Testis (tissue), 5 donors: ENCODE measurements at places on chromosomes 7 and 10.

DNA sequence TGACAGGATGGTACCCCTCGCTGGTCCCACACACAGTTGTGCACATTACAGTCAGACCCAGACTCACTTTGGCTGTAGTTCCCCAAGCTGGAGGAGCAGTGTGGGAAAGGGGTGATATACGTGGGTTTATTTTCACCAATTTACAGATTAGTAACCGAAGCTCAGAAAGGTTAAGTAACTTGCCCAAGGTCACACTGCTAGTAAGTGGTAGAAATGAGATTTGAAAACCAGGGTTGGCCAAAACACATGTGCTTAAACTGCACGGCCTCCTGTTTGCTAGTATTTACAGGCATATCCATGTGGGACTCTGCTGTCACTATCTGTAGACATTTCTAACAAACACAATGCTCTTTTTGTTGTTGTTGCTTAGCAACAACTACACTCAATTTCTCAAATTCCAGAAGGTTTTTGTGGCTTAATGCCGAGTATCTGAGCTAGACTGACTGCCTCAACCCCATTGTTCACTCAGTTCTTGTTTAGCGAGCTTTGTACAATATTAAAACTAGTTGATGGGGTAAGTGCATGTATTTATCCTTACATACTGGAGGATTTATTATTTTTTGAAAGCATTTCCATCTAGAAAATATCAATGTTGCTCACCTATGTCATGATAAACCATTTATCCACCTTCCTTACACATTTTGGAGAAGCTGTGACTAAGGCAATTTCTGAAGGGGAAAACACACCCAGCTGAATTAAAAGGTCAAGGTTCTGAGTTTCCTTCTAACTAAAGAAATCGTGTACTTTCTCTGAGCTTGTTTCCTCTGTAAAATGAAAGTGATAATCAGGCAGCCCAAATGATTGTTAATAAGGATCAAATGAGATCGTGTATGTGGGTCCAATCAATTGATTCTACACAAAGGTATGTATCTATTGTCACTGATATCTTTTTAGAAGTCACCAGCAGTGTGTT is 5.3 kb upstream of the TMEM139 start:
- no peak for DNase-seq

- DNase-seq, result no peak
Observed at GRCh38 chr10:14453593-14453992, 122.9 kb upstream of the FRMD4A start.

DNA sequence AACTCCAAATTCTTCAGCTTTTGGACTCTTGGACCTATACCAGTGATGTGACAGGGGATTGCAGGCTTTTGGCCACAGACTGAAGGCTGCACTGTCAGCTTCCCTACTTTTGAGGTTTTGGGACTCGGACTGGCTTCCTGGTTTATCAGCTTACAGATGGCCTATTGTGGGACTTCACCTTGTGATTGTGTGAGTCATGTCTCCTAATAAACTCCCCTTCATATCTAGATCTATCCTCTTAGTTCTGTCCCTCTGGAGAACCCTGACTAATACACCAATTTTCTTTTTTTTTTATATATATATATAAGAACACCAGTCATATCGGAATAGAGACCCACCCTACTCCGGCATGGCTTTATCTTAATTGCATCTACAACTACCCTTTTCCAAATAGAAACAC is 166.8 kb downstream of the ETV1 start:
- DNase-seq, result no peak

DNA sequence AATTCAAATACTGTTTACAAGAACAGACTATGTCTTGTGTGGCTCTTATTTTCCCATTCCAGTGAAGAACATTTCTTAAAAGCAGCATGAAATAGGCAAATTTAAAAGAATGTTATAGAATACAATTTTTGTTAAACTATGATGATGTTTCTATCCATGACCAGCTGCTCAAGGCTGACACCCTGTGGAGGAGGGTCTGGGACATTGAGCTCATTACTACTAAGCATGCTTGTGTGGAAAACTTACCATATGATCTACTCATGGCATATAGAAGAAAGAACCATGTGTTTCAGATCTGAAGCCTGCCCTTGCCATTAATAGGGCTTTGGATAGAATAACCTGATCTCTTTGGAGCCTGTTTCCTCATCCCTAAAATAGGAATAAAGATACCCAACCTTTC is 125.0 kb downstream of the FOXP2 start:
- DNase-seq, result peak; percentile 29

DNA sequence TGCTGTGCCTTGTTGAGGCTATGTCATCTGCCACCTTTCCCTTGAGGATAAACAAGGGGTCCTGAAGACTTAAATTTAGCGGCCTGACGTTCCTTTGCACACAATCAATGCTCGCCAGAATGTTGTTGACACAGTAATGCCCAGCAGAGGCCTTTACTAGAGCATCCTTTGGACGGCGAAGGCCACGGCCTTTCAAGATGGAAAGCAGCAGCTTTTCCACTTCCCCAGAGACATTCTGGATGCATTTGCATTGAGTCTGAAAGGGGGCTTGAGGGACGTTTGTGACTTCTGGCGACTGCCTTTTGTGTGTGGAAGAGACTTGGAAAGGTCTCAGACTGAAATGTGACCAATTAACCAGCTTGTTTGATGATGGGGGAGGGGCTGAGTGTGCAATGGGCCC is 52.5 kb downstream of the VWA2 start:
- no peak for DNase-seq

DNA sequence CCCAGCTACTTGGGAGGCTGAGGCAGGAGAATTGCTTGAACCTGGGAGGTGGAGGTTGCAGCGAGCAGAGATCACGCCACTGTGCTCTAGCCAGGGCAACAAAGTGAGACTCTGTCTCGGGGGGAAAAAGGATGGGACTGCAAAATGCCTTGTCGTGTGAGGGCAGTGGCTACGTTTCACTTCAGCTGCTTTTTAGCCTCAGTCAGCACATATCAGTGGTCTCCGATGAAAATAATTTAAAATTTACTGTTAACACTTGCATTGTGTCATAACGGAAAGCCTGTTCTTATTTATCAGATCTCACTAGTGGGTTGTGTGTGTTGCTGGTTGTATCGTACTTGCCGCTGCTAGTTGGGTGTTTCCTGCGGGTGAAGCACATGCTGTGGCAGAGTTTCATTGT is 61.9 kb downstream of the RBM33 start:
- DNase-seq, result no peak

GRCh38 chr10:97873569-97873968 is 23.9 kb downstream of the GOLGA7B start:
- no peak for DNase-seq

GRCh38 chr7:157139810-157140510 is 1.2 kb downstream of the UBE3C start:
- DNase-seq, result no peak

- no peak for DNase-seq
Observed at GRCh38 chr7:99667179-99667578, 12.6 kb downstream of the CYP3A5 start.

DNA sequence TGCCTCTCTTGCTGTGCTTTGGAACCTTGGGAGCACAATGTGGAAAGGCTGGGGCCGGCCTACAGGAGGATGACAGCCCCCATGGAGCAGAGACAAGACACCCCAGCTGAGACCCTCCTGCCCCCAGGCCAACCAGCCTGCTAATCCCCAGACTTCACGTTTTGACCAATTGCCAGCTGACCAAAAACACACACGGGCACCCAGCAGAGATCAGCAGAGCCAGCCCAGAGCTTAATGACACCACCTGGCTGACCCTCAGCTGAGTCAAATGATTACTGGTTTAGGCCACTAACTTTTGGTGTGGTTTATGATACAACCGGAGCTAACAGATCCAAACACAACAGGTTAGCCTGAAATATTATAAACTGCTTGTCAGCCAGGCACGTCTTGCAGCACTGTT is 111.2 kb upstream of the KIF5B start:
- DNase-seq, result no peak

DNA sequence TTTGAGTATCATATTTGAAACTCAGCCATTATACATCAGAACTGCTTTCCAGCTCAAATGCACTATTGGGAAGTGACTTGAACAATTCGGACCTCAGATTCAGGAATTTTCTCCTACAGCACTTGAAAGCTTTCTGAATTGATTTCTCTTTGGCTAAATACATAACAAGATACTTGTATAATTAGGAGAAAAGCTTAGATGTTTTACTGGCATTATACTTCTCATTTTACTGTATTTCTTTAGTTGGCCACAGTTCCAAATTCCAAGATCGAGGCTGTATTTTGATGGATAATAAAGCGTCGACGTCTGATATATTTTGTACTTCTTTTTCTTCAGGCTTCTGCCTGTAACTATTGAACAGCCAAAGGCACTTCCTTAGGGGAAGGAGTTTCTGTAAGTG is 26.7 kb upstream of the LYZL2 start:
- no peak for DNase-seq

GRCh38 chr10:54749623-54750022 is 51.4 kb downstream of the PCDH15 start:
- no peak for DNase-seq

DNA sequence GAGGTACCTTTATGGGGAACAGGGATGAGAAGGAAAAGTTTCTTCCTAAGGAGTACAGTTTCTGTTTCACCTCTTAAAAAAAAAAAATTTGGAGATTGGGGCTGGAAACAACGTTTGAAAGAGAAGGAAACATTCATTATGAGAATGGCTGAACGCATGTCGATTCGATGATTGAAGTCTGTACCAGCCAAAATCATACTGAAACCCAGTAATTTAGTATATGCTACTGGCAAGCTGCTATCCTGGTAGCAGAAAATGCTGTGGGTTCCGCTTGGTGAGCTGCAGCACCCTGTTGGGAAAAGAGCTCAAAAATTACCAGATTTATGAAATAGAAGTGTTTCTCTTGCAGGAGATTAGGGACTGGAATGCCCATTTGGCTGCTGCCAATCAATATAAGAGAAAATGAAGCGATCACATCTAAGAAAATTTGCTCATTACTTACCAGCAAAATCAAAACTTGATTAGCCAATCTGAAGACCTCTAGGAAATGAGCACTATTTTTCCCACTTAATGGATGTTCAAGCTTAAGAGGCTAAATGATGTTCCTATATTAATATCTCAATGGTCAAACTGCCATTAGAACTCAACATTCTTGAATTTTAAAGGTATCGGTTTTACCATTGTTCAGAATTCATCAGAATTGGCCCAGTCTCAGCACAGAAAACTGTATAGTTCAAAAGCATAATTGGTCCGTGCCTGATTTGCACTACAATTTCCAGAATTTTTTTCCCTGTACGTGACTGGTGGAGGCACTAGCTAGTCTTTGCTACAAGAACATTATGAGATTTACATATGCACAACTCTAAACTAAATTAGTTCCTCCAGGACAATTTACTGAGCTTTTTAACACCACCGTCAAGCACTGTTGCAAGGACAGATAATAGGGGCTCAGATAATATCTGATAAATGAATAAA is 1.2 kb upstream of the ITGB1 start:
- no peak for DNase-seq

GRCh38 chr10:109996766-109997171 is 11.0 kb upstream of the ADD3 start:
- DNase-seq, result no peak

DNA sequence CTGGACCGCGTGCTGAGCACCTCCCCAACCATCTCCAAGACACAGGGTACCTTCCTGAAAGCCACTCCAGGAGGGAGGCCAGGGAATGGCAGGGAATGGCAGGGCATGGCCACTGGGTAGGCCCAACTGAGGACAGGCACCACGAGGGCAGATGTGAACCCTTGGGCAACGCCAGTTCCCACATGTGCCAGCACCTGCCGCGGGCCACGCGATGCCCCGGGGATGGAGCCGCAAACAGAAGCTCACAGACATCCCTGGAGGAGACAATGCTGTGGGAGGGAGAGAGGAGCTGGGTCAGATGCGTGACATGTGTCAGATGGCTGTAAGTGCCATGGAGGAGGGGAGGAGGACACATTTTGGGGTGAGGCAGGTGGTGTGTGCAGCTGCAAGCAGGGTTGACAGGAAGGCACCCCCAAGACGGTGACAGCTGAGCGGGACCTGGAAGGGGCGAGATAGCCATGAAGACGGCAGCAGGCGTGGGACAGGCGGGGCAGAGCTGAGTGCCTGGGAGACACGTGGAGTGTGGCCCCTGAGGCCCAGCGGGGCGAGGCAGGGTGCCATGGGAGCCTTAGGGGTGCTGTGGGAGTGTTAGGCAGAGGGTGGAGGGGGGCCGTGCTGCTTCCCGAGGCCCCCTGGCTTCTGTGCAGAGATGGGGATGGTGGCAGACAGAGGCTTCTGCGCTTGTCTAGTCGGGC is 27.7 kb downstream of the IQCE start:
- DNase-seq, result no peak

DNA sequence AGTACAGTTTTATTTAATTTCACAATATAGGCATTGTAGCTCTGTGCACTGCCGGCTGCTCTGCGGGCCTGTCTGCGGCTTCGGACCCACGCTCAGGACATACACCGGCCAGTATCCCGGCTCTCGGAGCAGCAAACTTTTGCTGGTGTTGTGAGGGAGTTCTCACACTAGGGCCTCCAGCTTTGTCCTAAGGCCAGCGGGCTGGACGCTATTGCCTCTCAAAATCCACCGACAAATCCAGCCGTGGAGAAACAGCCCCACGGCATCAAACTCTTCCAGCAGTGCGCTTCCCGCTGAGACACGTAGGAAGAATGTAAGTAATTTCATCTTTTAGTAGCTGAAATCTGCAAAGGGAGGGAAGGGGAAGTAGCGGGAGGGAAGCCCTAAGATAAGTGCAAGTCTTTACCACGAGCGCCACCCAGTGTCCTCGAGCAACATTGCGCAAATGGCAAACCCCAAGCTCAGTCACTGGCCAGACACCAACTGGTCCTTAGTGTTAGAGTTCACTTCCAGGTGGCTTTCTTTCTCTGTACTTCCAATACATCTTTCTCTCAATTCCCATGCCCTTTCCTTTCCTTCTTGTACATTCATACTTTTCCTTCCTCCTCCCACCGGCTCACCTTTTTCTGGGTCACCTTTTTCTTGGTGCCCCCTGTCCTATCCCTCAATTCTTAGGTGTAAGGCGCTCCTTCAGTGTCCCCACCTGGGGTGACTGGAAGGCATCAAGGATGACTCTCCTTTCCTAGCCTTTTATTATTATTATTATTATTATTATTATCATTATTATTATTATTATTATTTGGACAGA is 3.0 kb upstream of the DLX5 start:
- DNase-seq, result peak; percentile 86

DNA sequence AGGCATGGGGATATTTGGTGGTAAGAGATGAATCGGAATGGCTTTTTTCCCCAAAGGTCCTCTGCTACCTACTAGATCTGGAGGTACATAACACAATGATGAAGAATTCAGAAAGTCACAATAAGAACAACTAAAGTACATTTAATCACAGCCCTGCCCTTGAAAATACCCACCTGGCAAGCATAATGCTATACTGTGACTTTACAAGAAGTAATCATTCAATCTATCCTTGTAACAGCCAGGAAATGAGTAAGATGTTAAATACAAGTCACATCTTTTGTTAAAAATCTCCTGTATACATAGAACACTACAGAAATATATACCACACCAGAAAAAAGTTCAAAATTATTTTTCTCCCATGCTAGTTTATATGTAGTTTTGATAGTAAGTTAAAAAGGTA is 108.3 kb upstream of the ABCB5 start:
- DNase-seq, result no peak

DNA sequence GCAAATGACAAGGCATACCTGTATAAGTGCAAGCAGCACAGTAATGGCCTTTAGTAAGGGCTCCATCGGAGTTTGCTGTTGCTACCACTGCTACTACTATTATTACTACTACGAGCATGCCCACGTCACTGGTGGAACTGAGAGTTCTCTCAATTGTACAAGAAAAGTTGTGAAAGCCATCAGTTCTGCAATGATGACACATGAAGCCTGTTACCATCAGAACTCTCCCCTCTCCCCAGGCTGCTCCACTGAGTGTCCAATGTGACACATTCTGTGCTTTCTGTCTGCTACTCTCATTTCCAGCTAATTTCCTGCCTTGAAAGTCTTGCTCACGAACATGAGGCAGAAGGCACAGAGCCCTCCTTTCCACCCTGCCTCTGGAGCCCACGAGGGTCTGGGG is 263.2 kb upstream of the MGMT start:
- DNase-seq, result no peak
